ENCODE measurements at places on chromosomes 3 and 15. TPM values are rescaled to one million over a fixed set of nuclear protein-coding genes. Genes with fewer than 3 reads are reported as not detected.
A peak's percentile ranks its signal among the peaks of the same experiment; 100 is the strongest.

SERINC4 gene
- 0.46 TPM for total RNA-seq

SKOR1 gene
- 0.16 TPM for total RNA-seq

TLR9 gene
- 0.74 TPM for total RNA-seq

TMEM44 gene
- 4.7 TPM for total RNA-seq

TRAT1 gene
- total RNA-seq: 17.2 TPM

DNA sequence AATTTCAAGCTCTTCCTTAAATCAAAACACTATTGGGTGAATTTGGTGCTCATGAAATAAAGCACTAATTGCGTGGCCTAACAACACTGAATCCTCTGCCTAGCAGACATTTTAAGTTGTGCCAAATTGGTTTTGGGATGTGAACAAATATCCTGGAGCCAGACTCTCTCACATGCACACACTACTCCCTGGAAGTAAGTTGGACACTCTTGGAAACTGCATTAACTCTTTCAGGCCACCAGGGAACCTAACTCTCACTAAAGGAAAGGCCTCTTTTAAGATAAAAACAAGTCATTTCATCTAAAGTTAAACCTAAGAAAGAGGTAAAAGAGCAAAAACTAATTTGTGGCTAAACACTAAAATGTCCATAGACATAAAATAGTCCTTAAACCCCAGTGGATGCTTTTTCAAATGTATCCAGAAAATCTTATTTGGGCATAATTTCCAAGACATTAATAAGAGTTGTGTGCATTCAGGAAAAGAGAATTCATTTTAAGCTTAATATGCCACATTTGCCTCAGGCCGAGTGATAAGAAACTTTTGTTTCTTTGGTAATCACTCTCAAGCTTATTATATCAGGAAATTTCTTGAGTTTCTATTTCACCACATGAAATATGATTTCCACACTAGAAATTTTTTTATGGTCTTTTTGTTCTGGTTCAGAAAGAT lies 61.8 kb downstream of the ZBTB20 start:
- DNase-seq: no peak

DNA sequence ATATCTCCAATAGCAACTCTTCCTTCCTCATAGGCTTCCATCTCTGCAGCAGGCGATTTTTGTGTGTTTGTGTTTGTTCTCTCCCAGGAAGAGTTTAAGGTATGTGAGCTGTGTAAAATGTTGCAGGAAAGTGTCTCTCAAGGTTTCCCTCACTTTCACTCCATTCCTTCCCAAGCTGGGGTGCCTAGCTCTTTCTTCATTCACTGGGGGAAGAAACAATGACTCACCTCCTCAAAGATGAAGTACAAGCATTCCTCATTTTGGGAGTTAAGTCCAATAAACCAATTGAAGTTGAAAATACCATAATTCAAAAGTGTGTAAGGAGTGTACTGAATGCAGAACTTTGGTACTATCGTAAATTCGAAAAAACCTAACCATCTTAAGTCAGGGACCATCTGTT lies 422.7 kb upstream of the CFAP20DC start:
- no peak for DNase-seq

- no peak for DNase-seq
These were observed 70.4 kb downstream of the KLF13 start for GRCh38 chr15:31396881-31397560.

DNA sequence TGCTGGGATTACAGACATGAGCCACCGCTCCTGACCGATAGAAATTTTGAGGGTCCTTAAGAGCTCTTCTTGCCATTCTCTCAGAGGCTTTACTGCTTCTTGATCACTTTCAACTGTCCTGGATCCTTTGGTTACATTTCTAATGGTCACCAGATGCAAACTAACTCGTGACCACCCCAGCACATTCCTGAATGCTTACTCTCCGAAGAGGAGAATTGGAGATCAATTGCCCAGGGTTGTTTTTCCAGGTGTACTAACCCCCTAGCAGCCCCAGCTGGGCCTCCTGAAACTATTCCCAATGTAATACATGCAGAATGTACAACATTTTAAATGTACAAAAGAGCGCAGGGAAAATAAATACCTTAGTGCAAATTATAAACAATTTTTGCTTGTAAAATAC lies 65.1 kb upstream of the TBL1XR1 start:
- DNase-seq: no peak

- DNase-seq: no peak
These were observed 30.2 kb downstream of the GOLIM4 start for GRCh38 chr3:168065569-168065968.

- DNase-seq: no peak
These were observed 358.5 kb downstream of the ZNF385D start for GRCh38 chr3:21392526-21392925.

GRCh38 chr15:88701561-88702095 lies 62.8 kb downstream of the ISG20 start:
- peak; percentile 45 for DNase-seq

GRCh38 chr3:107942951-107943749 lies 147.7 kb downstream of the CD47 start:
- DNase-seq: no peak

GRCh38 chr3:63814237-63814636 lies 4.9 kb upstream of the C3orf49 start:
- no peak for DNase-seq

DNA sequence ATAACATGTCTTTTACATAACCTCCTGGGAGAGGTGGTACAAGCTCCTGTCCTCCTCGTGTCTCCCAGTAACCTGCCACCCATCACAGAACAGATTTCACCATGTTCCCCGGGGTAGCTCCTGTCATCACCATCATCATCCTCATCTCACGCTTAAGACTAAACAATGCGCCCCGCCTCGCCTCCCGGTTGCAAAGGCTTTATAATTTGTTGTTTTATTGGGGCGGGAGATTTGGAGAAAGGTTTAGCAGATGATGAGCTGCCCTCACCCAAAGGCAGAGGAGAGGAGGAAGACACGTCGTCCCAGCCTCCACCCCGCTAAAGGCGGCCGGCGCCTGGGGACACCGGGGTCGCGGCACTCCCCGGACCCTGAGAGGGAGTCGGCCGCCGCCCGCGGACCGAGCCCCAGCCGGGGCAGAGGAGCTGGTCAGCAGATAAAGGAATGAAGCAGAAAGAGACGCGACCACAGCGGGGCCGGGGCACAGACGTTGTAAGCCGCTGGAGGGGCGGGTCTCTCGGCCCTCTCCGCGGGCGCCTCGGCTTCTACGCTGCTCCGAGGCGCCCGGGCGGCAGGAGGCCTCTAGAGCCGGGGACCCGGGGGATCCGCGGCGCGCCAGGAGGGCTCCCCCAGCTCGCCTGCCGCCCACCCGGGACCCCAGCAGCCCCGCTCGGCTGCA lies 589 bp downstream of the HERC1 start:
- DNase-seq: peak; percentile 64

GRCh38 chr15:72173864-72174550 lies 23.6 kb downstream of the GRAMD2A start:
- DNase-seq: no peak

DNA sequence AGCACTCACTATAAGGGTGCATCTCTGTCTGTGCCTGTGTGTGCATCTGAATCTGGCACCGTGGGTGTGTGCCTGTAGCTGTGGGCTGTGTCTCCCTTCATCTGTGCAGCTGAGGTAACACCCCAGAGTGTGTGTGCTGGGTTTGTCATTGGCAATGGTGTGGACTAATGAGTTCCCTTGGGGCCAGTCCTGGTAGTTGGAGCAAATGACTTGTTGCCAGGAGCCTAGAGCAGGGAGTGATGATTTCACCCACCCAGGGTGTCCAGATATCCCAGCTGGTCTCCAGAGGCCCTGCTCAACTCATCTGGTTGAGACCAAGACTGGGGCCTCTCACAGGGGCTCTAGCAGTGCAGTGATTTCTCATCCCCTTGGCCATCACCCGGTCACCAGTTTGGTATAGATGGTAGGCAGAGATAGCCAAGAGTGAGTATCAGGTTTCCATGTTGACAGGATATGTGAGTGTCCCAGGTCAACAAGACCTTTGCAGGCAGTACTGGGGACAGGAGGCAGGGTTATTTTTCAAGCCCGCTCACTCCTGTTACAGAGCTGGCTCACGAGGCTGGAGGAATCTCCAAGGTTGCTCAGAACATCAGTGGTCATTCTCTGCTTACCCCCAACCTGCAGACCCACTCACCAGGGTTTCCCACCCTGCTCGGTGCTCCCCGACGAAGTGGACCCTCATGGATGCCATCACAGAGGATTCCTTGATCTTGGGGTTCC lies 4.1 kb upstream of the HDAC11 start:
- no peak for DNase-seq

DNA sequence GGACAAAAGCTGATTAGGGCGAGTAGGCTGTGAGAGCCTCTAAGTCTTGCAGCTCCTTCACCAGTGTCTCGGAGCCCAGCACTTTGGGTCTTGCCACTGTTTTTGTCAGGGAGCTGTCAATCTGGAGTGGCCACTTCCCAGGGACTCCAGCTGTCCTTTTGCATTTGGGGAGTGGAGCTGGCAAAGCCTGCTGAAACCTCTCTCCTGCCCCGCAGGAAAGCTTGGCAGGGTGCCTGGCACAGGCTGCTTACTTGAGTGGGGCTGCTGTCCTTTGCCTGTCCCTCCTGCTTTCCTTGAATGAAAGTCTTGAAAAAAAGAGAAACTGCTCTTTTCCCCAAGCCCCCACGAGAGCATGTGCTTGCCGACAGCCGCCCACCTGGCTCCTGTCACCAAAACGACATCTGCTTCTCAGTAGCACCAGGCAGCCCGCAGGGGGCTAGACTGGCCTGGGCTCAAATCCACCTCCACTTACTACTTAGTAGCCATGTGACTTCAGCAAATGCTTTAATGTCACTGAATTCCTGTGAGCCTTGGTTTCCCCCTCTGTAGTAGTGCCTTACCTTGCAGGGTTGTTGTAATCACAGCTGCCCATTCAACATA lies 13.7 kb downstream of the USP13 start:
- DNase-seq: no peak
